ENCODE measurements at places on chromosomes 5 and 9. TPM values are rescaled to one million over a fixed set of nuclear protein-coding genes. Genes with fewer than 3 reads are reported as not detected.

INSL4 gene
- not detected for total RNA-seq

NUTM2G gene
- not detected for total RNA-seq

PLPP1 gene
- 122 TPM for total RNA-seq

CCDC69 gene
- total RNA-seq = 0.17 TPM

DOCK2 gene
- 0.78 TPM for total RNA-seq

Data from mammary epithelial cell (primary cell).